M059J (cell line): ENCODE measurements at places on chromosomes 16 and 17.

GRCh38 chr16:70476272-70477020 is 22.1 kb downstream of the FCSK start:
- DNase-seq = peak; percentile 91

DNA sequence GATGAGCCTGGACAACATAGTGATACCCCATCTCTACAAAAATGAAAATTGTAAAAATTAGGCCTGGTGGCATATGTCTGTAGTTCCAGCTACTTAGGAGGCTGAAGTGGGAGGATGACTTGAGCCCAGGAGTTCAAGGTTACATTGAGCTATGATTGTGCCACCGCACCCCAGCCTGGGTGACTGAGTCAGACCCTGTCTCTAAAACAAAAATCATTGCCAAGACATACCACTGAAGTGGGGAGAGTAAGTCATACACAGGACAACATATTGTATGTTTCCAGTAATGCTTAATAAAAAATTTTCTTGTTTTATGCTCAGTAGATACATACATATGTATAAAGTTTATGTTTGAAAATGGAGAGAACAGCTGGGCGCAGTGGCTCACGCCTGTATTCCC is 39.2 kb downstream of the NDE1 start:
- peak; percentile 48 for DNase-seq

DNA sequence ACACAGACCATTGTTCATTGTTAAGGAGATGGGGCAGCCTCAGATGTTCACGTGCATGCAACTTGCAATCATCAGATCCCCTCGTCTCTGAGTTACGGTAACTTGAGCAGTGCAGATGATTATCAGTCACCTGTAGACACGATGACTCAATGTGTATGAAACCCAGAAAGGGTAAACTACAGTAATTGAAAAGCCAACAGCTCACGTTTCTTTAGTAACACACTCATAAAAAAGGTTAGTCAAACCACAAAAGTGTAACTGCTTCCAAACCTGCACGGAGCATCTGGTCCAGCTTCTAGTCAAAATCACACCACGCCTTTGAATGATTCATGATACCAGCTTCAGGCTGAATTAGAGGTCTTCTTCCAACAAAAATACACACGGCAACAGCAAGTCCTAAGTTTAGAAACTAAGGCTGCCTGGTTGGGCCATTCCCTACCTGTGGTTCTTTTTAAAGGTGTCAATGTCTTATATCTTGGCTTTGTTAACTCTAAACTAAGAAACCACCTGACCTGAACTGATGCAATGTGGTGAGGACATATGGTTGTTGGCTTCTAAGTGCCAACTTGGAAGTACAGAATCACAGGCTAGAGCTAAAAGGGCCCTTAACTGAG is 32.3 kb downstream of the GRB7 start:
- DNase-seq = peak; percentile 97

DNA sequence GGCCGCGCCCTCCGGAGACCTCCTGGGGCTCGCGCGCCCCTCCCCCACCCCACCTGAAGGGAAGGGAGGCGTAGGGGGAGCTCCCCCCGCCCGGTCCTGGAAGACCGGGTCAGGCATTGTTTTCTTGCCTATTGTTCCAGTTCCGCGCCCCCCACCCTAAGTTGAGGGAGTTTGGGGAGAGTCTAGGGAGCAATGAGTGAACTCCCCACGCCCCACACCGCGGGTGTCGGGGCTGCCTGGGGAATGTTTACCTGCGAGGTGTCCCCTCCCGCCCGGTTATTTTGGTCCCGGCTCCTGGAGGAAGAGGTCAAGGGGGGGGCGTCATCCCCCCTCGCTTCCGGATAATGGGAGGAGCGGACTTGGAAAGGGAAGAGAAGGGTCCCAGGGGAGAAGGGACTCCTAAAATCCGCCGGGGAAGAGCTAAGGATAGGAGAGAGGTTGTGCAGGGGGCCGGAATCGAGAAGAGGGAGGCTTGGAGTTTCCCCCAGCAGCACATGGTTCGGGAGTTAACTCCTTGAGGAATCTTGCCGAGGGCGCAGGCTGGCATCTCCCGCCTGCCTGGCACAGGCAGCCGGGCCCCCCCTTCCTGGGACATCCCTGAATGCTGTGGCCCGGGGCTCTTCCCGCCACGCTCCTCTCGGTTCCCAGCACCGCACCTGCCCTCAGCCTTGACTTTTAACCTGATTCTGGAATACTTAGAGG is 881 bp downstream of the MLLT6 start:
- peak; percentile 41 for DNase-seq

DNA sequence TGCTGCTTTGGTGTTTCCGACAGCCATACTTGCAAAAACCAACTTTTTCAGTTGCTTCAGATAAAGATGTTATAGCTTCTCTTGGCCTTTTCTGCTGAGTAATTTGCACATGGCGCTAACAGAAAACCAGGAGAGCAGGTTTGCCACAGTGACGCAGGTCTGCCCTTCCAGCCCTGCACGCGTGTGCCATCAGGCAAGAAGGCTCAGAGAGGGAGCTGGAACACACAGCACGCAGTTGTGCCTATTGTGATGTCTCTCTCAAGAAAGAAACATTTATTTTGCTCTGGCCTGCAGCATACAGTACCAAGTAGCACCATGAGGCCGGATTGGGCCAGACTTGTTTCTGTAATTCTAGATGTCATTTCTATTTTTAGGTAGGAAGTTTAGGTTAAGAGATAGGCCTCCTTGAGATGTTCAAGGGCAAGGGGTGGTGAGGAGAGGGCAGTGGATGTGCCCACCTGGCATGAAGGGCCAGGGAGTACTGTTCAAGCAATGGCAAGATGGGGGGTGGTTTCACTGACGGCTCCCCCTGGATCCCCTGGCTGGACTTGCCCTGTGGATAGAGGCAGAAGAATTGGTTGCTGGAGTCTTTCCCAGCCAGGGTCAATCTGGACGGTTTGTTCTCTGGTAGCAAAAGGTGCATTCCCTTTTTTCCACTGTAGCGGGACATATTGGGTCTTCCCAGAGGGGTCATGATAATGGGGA is 1.9 kb downstream of the CBX2 start:
- DNase-seq = no peak

GRCh38 chr16:72202014-72202413 is 30.1 kb upstream of the PMFBP1 start:
- DNase-seq = peak; percentile 65

- no peak for DNase-seq
Observed at GRCh38 chr17:52294301-52294700, 135.8 kb upstream of the CA10 start.

- DNase-seq = peak; percentile 91
Observed at GRCh38 chr17:15490634-15491261, 23.3 kb upstream of the CDRT4 start.

DNA sequence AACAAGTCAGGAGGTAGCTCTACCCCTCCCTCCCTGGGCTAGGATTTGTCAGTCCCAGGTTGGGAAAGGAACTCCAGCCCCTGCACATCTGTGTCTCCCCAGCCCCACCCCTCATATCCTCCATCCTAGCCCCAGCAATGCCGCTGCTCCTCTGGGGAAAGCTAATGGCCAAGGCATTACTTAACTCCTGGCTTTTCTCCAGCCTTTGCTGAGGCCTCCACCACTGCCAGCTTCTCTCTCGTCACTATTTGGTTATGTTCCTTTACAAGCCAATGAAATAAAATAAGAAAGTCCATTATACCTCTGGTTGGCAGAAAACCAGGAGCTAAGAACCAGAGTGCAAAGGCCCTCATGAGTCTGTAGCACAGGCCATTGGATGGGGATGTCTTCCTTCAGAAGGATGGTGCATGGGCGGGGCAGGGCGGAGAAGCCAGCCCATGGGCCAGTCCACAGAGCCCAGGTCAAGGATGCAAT is 171.0 kb downstream of the CCDC182 start:
- no peak for DNase-seq

DNA sequence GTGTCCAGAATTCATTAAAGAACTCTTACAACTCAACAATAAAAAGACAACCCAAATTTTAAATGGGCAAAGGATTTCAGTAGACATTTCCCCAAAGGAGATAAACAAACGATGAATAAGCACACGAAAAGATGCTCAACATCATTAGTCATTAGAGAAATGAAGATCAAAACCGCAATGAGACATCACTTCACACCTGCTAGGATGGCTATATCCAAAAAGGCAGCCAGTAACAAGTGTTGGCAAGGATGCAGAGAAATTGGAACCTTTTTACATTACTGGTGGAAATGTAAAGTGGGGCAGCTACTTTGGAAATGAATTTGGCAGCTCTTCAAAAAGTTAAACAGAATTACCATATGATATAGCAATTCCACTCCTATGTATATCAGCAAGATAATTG is 42.0 kb downstream of the PITPNM3 start:
- DNase-seq = peak; percentile 64
